ENCODE measurements at places on chromosomes 5 and 9.

DNA sequence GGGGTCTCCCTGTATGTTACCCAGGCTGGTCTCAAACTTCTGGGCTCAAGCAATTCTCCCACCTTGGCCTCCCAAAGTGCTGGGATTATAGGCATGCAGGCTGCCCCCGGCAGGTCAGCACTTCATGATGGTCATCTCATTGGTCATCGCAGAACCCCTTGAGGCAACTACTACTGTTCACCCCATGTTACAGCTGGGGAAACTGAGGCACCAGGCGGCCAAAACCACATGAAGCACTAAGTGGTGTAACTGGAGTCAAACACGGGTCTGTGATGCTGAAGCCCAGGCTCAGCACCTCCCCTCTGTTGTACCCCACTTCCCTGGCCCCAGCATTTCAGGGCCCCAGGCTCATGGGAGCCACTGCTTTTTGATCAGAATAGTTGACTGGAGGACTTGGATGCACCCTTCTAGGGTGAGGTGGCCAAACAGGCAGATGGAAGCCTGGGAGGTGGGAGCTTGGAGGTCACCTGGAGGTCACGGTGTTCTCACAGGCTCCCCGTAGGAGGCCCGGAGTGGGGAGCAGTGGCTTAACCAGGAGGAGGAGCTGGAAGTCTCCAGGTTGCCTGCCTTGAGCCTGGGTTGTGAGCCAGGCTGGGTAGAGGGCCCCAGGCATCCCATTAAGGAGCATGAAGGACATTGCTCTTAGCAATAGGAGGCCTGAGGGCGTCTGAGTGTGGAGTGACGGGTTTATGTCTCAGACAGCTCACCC is 57.3 kb upstream of the RPL26L1 start:
- DNase-seq: no peak

- DNase-seq: no peak
Measured at GRCh38 chr9:2420543-2420942, 201.0 kb upstream of the VLDLR start.

DNA sequence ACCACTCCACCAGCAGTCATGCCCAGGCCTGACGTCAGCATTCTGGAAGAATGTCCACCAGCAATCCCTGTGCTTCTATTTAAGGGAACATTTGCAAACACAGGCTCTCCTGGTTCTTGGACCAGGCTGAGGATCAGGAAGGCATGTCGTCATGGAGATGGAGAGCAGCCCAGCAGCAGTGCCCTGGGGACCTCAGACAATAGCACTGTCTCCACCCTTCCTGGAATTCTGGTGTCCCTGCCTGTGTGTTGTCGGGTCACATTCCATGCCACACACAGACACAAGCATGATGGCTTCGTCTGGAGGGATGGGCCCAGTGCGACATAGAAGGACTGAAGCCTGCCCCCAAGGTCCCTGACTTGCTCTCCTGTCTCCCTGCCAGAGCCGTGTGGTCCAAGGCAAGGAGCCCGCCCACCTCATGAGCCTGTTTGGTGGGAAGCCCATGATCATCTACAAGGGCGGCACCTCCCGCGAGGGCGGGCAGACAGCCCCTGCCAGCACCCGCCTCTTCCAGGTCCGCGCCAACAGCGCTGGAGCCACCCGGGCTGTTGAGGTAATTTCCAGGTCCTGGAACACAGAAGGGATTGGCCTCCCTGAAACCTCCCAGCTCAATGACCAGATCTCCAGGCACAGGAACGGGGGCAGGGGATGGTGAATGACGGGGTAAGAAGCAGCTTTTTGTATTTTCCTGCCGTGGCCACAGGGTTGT is 43.8 kb downstream of the STOM start:
- DNase-seq: no peak

DNA sequence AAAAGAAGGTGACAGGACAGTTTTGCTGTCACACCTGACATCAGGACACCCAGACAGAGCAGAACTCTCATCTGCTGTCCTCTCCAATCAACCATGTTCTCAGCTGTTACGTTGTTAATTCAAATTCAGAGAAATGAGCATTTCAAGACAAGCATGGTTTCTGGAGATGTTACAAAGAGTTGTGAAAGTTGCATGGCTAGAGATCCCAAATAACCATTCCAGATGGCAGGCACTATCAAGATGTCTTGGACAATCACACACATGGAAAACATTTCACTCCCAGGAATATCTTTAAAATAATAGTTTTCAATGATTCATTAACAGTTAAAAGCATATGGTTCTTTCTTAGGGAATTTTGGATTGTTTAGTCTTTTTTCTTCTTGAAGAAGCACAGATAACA is 533.1 kb downstream of the AGTPBP1 start:
- DNase-seq: no peak

GRCh38 chr5:10695055-10695649 is 65.9 kb downstream of the DAP start:
- DNase-seq: no peak

DNA sequence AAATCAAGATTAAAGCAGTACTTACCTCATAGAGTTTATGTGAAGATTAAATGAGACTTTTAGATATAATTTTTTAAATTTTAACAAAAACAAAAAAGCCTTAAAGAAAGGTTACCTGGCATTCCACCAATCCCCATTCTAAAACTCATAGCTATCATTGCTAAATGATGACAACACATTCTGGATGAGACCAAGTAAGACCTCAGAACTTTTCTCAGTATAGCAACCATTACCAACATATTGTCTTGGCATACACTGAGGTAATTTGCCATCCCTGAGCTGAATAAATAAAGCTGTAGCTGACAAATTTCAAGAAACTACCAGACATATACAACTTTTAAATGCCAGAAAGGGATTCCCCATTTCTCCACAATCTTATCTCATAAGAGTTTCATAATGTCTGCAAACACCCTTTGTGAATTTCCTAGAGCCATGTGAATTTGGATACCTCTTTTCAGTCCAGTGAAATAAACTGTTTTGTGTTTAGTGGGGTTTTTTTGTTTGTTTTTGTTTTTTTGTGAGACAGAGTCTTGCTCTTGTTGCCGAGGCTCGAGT is 29.5 kb downstream of the RANBP3L start:
- DNase-seq: no peak

GRCh38 chr5:74337984-74338310 is 302.6 kb downstream of the ENC1 start:
- DNase-seq: no peak

DNA sequence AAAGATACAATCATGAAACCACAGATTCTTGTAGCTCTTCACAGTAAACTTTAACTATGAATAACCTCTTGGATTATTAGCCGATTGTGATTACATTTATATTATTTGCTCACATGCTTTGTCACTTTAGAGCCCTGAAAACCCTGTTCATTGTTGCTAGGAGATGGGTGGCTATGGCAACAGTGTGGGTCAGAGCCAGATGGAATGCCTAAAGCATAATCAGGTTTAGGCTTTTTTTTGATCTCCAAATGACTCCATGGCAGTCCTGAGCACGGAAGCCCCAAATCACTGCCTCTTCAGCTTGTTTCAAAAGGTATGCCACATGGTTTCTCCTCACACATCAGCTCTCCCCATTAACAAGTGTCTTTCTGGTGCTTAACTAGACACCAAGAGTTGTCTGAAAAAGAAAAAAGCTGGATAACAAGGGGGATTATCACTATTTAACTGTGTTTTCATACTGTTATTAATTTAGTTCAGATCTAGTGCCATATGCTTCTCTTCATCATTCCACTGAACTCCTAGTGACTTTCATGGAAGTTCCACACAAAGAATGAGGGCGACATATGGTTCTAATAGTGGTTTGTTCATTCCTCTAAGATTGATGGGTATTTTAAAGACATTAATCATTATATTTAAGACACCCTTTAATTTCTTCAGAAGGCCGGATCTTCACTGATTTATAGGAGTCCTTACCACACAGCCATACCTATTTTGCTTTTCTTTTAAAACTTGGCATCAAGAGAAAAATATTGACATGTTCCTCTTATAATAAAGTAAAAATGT is 88.8 kb upstream of the PAM start:
- no peak for DNase-seq

GRCh38 chr5:4306057-4306456 is 710.4 kb downstream of the IRX1 start:
- no peak for DNase-seq

- DNase-seq: no peak
Measured at GRCh38 chr9:27539479-27540441, 10.1 kb upstream of the MOB3B start.

- no peak for DNase-seq
Measured at GRCh38 chr5:90264689-90265544, 144.6 kb downstream of the CETN3 start.

All from T-helper 2 cell (primary cell).